ENCODE measurements at places on chromosomes 12 and 14.
A peak's percentile ranks its signal among the peaks of the same experiment; 100 is the strongest.

GRCh38 chr14:102593825-102594137 lies 1.3 kb downstream of the RCOR1 start:
- DNase-seq, result no peak

GRCh38 chr14:75223664-75224154 lies 47.3 kb upstream of the TMED10 start:
- no peak for DNase-seq

DNA sequence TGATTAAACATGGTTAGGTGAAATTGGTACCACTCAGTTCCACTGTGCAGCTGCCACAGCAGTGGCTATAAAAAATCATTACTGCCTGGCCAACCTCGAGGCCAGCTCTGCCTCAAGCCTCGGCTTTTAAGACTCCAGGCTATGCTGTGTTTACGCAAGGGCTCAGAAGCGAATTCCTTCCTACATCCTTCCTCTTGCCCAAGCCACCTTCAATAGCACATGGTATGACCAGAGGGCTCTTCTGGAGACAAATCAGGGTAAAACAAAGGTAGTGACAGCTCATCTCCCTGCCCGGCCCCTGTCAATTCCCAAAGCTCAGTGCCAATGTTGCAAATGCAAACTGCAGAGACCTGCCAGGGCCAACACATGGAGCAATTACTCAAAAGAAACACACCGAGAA lies 31.9 kb downstream of the NUAK1 start:
- peak; percentile 26 for DNase-seq

GRCh38 chr14:62130441-62130840 lies 368.2 kb downstream of the SNAPC1 start:
- no peak for DNase-seq

- DNase-seq, result no peak
Observed at GRCh38 chr14:24713404-24713803, 79.4 kb upstream of the GZMB start.

- no peak for DNase-seq
Observed at GRCh38 chr14:73403181-73403752, 55.1 kb downstream of the NUMB start.

- no peak for DNase-seq
Observed at GRCh38 chr14:94113490-94113889, 3.0 kb downstream of the IFI27 start.

DNA sequence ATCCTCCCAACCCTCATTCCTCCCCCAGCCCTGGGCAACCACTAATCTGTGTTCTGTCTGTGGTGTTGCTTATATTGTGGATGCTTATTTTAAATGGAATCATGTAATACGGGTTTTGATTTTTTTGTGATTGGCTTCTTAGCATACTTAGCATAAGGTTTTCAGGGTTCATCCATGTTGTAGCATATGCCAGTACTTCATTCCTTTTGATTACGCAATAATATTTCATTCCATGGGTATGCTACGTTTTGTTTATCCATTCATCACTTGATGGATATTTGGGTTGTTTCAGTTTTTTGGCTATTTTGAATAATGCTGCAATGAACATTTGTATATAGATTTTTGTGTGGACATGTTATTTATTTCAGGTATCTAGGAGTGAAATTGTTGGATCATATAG lies 82.9 kb downstream of the TSPAN9 start:
- no peak for DNase-seq

DNA sequence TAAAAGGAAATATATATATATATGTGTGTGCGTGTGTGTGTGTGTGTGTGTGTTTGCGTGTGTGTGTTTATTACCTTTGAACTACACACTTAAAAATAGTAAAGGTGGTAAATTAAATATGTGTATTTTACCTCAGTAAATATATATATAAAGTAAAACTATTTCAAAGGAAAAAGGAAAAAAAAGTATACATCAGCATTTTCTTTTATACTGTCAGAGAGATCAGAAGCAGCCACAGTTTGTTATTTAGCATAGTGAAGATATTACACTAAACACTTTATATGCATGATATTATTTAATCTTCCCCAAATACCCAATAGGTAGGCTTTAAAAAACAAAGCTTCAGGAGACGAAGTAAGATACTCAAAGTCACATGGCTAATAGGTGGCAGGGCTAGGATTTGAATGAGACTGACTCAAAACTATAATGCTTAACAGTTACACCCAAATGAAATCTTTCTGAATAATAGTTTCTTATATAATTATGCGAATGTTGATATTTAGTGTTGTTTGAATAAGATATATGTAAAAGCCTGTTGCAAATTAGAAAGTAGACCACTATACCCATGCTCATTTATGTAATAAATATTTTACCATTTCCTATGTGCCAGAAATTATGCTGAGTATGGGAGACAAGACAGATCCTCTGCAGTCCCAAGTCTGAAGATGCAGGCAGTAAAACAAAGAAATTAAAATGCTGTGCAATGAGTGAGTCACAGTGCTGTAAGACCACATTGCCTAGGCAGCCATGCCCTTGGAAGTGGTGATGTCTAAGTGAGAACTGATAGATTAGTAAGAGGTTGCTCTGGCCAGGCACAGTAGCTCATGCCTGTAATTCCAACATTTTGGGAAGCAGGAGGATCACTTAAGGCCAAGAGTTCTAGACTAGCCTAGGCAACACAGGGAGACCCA lies 66.1 kb downstream of the PDZRN4 start:
- no peak for DNase-seq

DNA sequence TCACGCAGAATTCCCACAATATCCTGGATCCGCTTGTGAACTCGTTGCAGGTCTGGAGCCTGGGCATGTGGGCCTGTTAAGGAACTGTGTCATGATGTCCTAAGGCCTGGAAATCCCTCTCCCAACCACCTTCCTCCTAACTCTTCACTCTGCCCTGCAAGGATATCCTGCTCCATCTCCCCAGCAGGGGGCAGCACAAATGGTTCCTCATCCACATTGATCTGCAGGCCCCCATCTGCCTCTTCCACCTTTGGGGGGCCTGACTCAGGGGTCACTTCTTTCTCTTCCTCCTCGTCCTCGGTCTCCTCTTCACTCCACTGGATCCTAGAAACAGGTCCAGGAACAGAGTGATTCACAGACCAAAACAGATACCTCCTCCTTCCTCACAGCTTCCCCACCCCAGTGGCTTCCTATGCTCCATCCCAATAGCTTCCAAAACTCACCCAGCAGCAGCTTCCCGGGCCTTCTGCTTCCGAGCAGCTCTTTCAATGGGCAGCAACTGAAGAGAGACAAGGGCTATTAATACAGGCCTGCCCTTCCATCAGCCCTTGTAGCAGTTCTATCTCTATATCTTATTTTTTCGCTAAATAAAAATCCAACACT lies 4.5 kb downstream of the NOP2 start:
- DNase-seq, result no peak

DNA sequence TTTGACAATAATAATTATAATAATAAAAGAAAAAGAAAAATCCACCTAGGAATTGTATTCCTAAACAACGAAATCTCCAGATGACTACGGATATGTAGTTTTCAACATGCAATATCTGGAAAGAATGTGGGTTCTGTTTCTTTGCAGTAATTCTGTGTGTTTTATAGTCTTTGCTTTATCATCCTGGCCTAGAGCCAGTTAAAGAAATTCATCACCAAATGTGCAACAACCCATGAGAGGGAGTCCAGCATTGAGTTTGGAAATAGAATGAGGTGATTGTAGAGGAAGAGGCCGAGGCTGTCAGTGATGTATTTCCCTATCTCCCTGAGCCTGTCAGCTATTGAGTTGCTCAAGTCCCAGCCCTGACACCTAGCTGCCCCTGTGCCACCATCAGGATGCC lies 200.5 kb upstream of the DCN start:
- DNase-seq, result no peak

GRCh38 chr12:49264873-49265792 lies at the start of gene TUBA1C:
TUBA1C (plus strand) TSS chr12:49265082; CDS start chr12:49265182, 100 bp downstream.
- no peak for DNase-seq

GRCh38 chr12:23729359-23729758 lies 220.1 kb downstream of the SOX5 start:
- DNase-seq, result no peak

- DNase-seq, result no peak
Observed at GRCh38 chr12:118017926-118018325, 1.4 kb downstream of the RFC5 start.

DNA sequence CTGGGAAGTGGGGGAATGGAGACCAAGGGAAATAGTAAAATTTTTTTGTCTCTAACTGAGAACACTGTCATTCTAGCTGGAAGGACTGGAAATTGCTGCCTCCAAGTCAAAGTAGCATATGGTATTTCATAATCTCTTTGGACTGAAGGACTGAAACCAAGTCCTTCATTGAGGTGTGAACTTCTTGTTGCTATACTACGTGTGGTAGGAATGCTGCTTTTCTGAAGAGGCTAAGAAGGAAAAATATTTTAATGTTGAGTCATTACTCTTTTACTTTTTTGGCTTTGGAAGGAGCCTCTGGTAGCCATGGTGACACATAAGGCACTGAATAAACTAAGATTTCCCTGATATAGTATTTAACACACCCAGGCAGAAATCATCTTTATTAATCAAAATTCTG lies 465.4 kb downstream of the NPAS3 start:
- no peak for DNase-seq
